Memory B cell (primary cell): ENCODE measurements at places on chromosomes 3 and 15.

DNA sequence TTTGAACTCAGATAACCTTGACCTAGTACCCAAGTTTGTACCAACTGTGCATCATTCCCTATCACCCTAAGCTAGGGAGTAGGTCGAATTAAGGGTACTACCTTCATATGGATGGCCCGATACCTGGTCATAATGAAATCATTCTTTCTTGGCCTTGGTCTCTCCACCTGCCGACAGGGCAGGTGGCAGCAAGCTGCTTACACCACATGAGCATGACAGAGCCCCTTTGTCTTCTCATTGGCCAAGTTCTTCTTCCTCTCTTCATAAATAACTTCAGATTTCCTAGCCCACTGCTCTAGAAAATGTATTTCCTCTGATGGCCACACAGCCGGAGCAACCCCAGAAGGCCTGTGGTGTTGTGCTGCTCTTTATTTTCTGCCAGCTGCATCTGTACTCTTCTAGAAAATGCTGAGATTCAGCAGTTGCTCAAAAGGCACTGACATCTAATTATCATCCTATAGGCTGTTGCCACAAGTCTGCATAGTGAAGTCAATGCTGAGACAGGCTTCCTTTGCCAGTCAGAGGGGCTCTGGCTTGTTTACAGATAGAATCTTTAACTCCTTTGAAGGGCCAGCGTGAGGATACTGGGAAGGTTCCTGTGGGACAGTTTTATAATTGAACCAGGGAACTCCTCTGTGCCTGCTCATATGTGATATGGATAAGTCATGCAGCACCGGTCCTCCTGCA is 304.2 kb downstream of the PTPRG start:
- no peak for DNase-seq

GRCh38 chr3:82132210-82133069 is 371.0 kb upstream of the GBE1 start:
- DNase-seq, result no peak

DNA sequence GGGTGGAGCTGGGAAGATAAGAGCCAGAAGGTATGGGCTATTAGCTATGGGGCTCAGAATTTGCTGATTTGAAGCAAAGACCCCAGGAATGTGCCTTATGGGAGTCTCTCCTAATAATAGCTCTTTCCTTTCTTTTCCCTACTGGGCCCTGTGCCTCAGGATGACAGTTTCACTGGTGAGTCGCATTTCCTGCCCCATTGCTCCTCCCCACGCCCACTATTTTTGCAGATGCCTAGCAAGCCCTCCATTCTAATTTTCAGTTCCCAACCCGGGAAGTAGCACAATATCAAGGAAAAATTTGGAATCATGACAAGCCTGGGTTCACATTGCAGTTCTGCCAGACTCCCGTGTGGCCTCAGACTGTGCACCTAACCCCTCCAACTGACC is 583 bp downstream of the IL17RE start:
- no peak for DNase-seq

DNA sequence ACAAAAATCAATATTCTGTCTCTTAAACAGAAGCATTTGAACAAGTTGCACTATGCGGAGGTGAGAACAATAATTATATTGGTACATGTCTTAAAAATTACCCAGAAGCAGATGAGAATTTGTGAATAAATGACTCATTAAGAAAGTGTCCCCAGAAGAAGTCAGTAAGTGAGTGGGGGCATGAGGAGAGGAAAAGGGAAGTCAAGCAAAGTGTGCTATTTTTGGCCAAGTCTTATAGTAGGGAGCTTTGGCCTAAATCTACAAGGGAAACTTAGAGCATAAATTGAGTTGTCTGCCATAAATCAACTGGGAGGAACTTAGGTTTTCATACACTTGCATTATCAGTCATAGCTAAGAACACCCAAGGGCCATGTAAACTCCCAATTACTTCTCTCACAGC is 86.9 kb upstream of the SATB1 start:
- DNase-seq, result no peak

DNA sequence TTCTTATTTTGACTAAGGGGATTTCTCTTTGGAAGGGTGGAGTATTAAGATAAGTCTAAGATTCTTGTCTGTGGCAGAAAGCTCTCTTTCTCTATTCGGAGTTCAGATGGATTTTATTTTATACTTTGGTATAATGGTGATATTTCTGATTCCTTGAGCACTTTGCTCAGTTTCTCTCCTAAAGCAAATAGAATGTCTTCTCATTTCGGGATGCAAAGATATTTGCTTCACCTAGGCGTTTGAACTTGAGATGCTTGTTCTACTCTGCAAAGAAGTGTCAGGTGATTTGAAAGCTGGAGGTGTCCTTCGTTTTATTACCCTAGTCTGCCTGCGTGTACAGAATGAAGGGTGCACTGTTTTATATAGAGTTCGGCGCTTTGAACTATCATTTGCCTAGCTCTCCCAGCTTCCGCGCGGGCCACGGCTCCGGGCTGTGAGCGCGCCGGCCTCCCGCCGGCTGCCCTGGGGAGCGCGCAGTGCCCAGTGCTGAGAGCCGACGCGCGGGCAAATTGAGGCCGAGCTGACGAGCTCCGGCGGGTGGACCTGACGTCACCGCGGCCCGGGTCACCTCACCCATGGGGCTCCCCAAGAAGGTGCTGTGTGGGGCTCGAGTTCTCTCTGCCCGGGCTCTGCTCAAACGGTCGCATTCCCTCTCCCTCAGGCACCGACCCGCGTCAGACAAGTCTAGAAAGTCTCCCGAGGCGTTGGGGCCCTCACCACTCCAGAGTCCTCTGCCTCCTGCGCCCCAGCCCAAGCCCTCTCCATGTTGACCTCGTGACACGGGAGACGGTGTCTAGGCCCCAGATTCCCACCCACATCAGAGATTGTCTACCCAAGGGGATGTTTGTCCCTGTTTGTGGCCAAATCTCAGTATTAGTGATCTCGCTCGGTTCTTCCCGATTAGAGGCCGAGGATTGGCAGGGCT is 7.5 kb downstream of the SOX2 start:
- DNase-seq, result no peak

GRCh38 chr15:71962537-71962936 is 152.2 kb downstream of the NR2E3 start:
- DNase-seq, result no peak

- no peak for DNase-seq
Measured at GRCh38 chr3:112736386-112736785, 95.4 kb upstream of the CCDC80 start.

DNA sequence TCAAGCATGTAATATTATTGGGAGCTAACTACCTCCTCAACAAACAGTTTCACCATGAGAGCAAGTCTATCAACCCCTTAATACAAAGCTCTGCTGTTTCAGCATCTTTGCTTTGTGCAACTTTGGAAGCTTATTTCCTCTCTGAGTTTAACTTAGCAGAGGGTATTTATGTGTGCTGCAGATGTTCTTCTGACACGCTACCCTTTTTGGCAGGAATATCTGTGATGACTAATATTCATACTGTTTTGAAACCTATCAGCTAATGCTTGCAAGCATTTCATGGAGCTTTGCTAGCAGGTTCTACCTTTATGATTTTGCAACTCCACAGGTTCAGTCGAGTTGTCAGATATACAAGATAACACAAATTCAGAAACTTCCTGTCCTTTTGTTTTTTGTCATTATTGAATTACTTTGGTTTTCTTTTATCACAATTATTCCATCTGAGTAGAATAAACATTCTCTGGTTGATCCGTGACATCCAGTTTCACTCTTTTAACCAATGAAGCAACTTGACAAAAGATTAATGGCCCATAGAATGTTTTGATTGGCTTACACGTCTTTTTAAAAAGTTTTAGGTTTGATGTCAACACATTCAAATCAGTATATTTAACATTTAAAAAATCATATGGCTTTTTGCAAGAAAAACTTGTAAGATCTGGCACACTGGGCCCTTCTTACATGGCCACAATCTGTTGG is 1.7 kb upstream of the SLC9A9 start:
- DNase-seq, result no peak

GRCh38 chr15:61232266-61232665 is 3.2 kb upstream of the RORA start:
- DNase-seq, result no peak

GRCh38 chr3:196643201-196643749 is 3.8 kb downstream of the NRROS start:
- peak; percentile 74 for DNase-seq

- no peak for DNase-seq
Measured at GRCh38 chr15:71374607-71375352, 259.5 kb downstream of the THSD4 start.

DNA sequence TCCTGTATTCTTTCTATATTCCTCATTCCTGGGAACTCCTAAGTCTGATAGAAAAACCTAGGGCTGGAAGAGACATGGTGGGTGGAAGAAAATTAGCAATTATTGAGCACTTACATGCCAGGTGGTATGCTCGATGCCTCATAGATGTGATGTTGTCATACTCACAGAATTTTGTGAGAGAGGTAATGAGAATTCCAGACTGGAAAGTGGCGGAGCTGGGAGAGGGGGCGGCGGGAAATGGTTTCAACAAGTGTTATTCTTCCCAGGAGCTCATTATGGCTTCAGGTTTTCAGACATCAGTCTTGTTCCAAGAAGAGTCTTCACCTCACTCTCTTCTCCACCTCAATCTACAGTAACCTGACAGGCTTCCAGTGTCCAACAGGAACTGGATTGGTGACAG is 16.2 kb downstream of the TIMP4 start:
- DNase-seq, result no peak

DNA sequence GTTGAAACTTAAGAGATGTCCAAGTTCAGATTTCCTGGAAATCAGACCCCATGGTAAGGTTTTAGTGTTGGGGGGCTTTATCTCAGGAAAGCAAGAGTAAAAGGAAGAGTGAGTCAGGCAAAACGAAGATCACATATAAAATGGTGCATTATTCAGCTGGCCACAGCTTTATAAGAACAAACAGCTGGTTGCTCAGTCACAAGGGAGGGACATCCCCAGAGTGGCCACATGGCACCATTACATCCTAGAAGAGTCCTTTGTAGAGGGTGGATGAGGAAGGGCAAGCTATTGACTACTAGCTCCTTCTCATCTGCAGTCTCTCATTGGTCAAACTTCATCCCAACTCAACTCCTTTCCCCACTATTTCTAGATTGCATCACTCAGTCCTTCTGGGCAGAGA is 68.3 kb upstream of the COL8A1 start:
- DNase-seq, result no peak

DNA sequence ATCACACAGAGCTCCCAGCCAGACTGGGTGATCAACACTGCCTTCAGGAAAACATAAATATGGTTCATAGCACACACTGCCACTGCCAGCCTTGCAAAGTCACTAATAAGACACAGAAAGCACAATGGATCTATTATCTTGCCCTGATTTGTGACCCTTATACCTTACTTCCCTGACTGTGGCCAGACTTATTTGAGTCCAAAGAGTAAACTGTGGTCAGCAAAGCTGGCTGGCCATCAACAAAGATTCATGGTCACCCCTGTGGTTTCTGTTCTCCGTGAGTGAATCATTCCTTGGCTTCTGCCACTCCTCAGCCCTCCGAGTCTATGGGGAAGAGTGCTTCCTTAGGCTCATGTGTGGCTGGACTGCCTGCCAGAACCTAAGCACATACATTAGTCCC is 437.7 kb downstream of the RAP2B start:
- no peak for DNase-seq

DNA sequence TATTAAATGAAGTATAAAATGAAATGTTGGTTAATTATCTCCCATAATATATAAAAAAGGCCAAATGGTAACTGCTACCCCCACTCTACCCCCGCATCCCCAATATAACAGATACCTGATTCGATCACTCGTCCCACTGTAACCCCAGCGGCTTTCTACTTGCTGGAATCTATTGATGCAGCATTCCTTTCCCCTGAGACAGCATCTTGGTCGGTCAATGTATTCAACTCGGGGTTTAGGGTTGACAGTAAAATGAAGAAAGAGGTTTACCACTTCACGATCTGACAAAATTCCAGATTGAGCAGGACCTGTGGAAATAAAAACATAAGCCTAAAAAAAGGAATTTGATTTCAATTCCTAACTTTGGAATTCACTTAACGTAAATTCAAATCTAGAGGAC is 18.6 kb upstream of the C15orf40 start:
- DNase-seq, result no peak
